ENCODE measurements at places on chromosomes 16 and 17.

- DNase-seq, result no peak
Observed at GRCh38 chr16:49740256-49740655, 115.7 kb downstream of the ZNF423 start.

DNA sequence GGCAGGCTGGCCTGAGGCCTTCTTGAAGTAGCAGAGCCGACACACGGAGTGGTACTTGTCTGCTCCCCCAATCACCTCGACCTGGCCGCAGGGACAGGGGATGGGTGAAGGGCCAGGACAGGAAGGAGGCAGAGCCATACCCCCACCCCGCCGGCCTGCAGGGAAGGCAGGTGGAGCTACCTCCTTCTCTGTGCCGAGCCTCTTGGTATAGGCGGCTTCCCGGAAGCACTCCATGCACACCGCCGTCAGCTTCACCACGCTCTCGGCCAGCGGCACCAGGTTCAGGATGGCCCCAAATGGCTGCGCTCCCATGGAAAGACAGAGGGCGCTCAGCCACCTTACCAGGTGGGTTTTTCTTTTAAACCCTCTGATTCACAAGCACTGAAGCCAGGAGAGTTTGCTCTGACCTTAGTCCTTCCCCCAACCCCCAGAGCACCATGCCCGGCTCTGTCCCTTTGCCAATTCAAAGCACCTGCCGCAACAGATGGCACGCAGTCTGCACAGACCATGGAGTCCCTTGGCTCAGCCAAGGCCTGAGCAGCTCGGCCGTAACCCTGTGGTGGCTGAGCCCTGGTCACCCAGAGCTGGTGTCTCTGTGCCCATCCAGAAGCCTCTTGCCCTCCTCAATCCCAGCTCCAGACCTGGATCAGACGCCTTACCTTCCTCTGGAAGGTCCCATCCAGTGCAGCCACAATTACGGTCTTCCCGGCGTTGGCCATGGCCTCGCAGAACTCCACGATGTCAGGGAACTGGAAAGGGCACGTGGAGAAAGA lies 6.7 kb downstream of the SYNGR2 start:
- no peak for DNase-seq

DNA sequence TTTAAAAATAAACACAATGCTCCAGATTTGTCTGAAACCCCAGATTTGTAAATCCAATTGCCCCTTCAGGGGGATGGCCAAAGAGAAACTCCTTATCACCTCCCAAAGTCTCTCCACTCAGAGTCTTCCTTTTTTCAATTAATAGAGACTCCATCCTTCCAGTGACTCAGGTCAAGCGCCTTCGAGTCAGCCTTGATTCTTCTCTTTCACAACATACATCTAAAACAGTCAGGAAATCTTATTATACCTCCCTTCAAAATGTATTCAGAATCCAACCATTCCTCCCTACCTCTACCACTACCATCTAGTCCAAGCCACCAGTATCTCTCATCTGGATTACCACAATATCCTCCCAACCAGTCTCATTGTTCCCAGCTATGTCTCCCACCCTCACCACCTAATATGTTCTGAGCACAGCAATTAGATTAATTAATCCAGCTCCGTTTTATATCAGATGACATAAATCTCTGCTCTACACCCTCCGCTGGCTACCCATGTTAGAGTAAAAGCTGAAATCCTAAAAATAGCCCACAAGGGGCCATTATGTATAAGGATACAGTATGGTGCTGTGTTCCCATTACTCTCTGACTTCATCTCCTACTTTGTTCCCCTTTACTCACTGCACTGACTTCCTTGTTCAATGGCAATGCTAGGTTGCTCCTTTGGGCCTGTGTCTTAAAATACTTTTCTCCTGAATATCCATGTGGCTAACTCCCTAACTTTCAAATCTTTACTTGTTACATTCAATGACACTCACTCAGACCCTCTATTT lies 11.8 kb downstream of the SIAH1 start:
- DNase-seq, result no peak

DNA sequence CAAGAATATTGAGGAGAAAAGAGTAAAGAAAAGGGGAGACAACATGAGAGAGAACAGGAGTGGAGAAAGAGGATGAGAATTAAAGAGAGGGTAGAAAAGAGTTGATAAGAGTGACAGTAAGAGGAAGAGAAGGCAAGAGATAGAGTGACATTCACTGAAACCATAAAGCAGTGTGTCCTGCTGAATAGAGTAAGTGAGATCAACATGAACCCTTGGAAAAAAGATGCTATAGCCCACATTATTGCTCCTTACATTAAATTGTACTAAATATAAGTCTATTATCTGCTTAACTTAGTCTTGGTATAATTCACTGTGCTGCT lies 489.5 kb downstream of the SHISA9 start:
- no peak for DNase-seq

GRCh38 chr17:31249835-31250141 lies 47.3 kb downstream of the OMG start:
- no peak for DNase-seq

GRCh38 chr16:77807021-77807420 lies 18.7 kb downstream of the VAT1L start:
- DNase-seq, result no peak

GRCh38 chr16:47925811-47926460 lies 229.9 kb downstream of the ABCC12 start:
- DNase-seq, result no peak

DNA sequence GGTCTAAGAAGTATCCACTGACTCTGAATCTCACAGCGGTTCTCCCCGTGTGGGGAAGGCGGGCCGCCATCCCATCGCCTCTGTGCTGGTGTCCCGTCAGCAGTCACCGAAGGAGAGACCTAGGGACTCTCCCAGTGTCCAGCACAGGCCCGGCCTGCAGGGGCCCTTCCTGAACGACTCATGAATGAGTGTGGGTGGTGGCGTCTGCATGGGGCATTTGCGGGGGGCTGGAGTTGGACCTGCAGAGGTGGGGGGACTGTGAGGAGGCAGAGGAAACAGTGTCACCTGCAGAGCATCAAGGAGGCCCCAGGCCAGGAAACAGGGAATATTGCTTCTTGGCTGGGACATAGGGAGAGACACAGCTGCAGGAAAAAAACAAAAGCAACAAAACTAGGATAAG lies 10.3 kb downstream of the KCNG4 start:
- DNase-seq, result no peak

- no peak for DNase-seq
Observed at GRCh38 chr17:67959510-67959909, 36.8 kb downstream of the C17orf58 start.

DNA sequence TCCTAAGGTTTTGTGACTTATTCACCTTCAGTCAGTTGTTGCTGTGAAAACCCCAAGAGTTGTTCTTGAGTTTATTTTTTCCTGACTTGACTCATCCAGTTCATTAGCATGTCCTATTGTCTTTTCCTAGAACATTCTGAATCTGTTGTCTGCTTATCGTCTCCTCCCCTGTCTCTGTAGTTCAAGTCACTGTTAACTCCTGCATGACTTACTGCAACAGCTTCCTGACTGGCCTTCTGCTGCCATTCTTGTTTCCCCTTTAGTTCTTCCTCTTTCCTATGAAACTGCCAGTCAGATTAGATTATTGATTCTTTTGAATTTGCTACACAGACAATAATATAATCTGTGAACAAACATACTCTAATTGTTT lies 161.5 kb downstream of the FTO start:
- DNase-seq, result no peak

- DNase-seq, result no peak
Observed at GRCh38 chr16:69329369-69330285, 761 bp downstream of the PDF start.

DNA sequence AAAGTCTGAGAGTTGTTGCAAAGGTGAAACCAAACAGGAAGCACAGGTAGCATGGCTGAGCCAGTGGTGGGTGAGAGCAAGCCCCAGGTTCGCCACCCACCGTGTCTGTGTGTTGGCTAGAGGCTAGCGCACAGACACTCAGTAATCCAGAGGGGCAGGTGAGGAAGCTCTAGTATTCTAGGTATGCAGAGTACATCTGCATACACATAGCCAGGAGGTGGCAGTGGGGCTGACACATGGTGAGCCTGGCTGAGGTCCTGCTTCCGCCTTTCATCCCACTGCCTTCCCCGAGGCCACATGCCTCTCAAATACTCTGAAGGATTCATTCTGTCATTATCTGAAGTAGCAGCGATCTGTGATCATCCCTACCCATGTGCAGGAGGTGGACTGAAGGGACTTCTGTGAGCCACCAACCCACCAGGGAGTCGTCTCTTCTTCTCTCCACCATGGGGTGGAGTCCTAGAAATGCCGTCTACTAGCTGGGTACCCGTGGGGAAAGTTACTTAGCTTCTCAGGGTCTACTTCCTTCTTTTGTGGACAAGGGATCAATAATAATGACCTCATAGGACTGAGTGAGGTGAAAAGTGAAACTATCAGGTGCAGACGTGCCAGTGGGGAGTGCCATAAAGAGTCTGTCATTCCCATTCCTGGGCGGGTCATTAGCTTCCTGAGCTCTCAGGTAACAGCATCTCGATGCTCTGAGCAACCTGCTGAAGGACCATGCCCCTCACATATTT lies 36.0 kb upstream of the ICAM2 start:
- no peak for DNase-seq

DNA sequence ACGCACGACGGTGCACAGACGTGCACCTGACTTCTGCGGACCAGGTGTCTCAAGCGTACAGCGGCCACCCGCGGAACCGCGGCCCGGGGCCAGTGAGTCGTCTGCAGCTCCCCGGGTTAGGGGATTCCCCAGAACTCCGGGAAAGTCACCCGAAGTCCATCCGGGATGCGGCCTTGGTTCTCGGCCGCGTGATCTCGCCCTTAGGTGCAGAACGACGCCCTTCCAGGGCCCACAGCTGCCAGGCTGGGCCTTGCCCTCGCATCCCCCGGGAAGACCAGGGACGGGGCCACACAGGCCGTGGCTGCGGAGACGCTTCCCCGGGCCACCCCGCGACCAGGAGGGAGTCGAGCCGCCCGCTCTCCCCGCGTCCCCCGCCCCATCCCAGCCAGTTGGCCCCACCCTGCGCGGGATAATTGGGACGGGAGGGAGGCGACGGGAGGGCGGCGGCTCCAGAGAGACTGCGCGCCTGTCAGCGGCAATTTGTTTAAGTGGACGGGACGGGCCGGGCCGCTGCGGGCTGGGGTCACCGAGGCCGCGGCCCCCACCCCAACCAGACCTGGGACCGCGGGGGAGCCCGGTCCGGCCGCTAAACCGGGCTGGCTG lies 3.6 kb upstream of the TBX2 start:
- no peak for DNase-seq

GRCh38 chr17:36994438-36994837 lies 45.7 kb downstream of the AATF start:
- DNase-seq, result no peak

GRCh38 chr17:60247836-60248461 lies 98.2 kb downstream of the CA4 start:
- DNase-seq, result no peak

DNA sequence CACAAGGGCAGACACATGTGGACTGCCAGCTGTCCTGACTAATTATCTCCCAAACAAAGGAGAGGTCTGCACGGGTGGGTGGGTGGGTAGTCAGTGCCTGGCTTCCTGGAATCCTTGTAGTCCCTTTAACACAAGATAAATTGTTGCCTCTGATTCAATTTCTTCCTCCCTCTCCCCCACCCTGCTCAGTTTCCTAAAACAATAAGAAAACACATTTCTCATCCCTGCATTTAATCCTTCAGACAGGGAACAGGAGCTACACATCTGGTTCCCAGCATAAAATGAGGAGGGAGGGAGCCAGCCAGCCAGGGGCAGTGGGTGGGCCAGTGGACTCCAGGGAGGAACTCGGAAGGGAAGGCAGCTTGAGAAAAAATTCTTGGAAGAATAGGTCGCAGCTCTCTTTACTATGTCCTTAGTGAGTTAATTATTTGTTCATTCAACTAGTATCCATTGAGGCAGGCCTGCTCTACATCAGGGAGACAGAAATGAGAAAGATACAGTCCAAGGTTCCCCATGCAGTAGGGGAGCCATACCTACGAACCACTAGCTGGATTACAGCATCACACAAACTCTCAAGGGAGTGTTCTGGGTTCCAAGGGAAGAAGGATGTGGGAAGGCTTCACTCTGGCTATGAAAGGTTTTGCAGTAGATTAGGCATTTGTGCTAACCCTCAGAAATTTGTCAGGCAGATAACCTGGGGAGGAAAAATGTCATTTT lies 58.3 kb downstream of the CCT6B start:
- DNase-seq, result peak; percentile 56

GRCh38 chr16:28191364-28191960 lies 20.3 kb downstream of the XPO6 start:
- no peak for DNase-seq

DNA sequence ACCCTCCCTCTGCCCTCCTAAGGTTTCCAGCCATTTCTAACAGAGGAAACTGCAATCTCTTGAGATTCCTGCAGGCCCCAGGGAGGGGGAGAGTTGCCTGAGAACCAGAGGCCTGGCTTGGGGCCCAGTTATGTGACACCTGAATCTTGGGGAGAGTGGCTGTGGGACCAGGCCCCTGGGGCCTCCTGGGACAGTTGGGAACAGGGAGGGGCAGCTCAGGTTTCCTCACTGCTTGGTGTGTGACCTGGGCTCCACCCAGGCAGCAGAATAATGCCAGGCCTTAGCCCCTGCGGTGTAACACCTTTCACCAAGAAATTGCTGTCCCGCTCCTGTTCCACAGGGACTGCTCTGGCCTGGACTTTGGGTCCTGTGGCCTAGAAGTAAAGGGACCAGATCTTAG lies 44.3 kb upstream of the CRHR1 start:
- DNase-seq, result no peak

- no peak for DNase-seq
Observed at GRCh38 chr16:57159447-57159846, 26.4 kb downstream of the PSME3IP1 start.

GRCh38 chr17:43754947-43755346 lies 3.6 kb downstream of the SOST start:
- no peak for DNase-seq

DNA sequence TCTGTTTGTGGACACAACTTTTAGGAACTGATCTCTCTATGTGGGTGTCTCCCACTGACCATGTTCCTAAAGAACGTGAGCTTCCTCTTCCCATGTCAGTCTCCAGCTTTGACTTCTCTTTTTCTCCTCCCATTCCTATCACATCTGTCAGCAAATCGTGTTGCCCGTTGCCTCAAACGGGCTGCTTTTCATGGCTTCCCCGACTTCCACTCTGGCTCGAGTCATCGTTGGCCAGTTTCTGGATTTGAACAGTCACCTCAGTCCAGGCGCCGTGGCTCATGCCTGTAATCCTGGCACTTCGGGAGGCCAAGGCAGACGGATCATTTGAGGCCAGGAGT lies 5.4 kb downstream of the ABCC1 start:
- no peak for DNase-seq

DNA sequence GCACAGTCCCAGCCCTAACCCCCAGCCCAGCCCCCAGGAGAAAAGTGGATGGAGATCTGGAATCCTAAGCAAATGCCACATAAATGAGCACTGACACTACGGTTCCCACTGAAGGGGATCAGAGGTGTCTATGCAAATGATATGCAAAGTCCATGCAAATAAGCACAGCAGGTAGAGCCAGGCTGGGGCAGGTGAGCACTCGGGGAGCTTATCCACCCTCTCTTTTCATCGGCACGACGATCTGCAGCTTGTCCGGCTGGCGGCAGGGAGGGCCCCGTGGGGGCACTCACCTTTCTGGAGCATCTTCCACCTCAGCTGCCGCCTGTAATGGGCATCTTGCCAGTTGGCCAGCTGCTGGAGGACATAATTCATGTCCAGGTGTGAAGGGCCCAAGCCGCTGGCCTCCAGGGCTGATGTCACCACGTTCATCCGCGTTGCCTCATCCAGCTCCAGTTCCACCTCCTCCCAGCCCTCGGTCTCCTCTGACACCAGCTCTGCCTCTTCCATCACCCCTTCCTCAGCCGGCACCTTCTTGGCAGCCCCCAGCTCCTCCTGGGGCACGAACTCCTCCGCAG lies 9.9 kb downstream of the HAP1 start:
- DNase-seq, result no peak
